LNCaP clone FGC (cell line): ENCODE measurements at places on chromosomes 3 and 15.

DNA sequence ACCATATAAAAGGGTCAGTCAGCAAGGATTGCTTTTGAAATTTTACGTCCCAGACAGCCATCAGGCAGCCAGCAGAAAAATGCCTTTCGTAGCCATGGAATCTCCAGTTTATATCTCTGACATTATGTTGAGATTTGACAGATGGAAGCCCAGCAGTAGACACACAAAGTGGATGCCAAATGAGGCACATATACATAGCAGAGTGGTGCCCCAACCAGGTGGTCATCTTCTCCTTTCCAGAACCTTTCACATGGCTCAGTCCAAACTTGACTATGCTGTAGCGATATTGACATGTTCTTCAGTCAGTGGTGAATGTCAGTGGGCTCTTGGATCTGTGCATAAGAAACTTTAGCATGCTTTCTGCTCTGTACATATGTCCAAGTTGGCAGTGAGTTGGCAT lies 123.3 kb upstream of the GBE1 start:
- no peak for DNase-seq

DNA sequence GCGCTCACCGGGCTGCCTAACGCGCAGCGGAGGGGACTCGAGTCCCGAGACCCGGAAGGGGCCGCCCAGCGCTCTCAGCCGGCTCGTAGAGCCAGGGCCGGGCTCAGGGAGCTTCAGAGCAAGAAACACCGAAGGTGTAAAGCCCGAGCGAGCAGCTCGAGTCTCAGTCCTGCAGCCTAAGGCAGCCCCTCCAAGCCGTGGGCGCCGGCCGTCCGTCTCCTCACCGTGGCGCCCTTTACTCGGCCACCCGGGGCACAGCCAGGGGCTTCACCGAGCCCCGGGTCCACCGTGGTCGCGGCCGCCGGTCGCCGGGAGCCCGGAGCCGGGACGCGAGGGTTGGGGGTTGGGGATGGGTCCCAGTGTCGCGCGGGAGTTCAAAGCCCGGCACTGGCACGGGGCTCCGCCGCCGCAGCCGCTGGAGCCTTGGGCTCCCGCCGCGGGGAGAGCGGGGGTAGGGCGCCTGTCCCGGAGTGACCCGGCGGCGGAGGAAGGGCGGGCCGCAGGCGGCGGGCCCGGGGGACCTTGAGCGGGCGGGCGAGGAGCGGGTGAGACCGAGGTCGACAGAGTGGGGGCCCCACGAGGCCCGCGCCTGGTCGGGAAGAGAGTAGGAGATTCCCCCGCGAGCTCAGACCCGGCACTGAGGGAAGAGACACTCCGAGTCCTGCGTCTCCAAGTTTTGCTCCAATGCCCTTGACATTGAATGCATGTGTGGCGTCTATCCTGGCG lies 26.9 kb upstream of the THRB start:
- no peak for DNase-seq

DNA sequence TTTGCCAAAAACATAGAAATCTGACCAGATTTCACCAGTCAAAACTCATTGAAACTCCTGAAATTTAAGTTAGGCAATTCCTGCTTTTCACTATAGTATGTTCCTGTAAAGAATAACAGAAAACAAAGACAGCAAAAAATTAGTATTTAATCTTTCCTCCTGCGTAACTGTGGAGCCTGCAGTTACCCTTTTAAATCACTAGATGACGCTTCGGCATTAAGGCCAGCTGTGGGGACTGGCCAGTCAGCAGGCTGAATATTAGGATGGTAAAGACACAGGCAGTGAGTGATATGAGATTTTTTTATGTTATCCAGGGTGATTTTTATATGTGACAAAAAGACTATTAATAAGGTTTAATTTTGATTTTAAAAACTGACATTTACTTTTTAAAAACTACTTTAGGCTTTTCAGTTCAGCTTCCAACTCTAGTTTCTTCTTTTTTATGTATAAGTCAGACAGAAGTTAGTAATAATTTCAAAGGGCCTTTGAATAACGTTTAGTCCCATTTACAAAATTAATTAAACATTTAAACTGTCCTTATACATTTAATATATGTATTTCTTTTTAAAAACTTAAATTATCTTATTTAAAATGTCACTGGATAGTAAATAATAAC lies 165.1 kb downstream of the PPM1L start:
- DNase-seq = peak; percentile 14

- DNase-seq = peak; percentile 63
Measured at GRCh38 chr3:136250903-136251460, 842 bp downstream of the PCCB start.

DNA sequence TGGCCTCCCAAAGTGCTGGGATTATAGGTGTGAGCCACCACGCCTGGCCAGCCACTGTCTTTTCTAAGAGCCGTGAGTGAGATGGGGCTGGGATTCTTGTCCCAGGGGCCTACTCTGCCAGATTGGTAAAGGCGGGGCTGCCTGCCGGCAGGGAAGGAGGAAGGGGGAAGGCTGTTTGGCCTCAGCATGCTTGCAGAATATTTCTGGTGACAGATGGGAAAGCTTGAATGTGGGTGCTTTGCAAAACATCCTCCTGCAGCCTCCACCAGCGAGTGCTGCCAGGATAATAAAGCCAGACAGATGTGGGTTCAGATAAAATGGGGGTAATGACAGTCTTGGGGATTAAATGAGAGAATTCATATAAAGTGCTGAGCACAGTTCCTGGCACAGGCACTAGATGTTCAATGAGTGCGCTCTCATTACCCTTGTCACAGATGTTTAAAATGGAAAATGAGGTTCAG lies 19.8 kb upstream of the ACOX2 start:
- no peak for DNase-seq

DNA sequence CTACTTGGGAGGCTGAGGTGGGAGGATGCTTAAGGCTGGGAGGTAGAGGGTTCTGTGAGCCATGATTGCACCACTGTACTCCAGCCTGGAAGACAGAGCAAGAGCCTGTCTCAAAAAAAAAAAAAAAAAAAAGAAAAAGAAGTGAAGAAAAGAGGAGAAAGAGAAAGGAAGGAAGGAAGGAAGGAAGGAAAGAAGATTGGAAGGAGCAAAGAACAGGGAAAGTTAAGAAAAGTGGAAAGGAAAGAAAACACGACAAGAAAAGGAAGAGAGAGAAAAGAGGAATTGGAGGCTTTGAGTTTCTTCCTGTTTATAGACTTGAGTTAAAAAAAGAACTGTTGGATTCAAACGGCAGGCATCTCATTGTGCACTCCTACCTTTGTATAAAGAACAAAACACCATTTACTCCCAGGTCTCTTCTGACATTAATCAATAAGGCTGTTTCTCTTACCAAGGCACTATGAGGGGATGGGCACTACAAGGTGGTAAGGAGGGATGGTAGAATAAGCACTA lies 73.5 kb downstream of the EDEM1 start:
- DNase-seq = no peak

DNA sequence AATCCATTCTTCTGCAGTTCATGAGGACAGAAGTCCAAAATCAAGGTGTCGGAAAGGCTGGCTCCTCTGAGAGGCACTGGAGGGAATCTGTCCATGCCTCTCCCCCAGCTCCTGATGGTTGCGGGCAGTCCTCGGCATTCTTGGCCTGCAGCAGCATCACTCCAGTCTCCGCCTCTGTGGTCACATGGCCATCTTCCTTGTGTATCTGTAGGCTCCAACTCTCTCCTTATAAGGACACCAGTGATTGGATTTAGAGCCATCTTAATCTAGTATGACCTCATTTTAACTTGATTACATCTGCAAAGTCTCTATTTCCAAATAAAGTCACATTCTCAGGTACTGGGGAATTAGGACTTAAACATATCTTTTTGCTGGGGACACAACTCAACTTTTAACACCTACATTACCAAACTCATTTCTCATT lies 56.0 kb upstream of the FLNB start:
- DNase-seq = peak; percentile 49

DNA sequence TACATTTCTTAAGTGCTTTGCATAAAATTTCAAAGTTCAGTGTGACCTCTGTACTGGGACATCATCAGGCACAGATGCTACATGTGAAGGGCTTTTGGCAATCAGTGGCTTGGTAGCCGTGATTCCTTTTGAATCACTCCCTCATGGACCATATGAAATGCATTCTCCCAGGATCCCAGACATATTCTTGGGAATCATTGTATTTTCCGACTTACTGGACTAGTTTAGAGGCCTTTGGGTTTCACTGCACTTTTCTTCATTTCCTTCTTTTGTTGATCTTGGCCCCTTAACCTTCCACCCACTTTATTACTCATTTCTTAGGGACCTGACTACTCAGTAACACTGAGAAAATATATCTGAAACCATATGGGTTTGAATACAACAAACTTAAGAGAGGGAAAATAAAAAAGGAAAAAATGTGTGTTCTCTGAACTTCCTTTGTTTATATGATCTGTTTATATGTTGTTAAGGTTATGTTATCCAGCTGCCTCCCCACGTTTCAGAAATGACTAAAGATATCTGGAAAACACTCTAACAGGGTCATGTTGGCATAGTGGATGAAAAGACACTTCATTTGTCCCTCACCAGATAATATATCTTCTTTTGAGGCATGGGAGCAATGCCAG lies 35.1 kb downstream of the HMG20A start:
- DNase-seq = no peak

DNA sequence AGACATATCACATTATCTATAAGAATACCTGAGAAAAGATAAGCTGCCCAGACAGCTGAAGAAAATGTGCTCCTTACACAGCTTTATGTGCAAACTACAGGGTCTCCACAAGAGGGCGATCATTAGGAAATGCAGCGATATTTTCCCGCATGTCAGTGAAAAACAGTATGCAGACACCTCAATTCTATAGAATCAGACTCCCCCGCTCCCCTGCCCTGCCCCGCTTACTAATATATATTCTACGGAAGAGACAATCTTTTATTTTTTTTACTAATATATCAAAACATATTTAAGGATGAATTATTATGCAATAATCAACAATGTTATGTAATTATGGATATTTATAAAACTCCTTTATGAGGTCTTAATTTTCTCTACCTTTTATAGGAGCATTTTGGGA lies 681.3 kb downstream of the ROBO1 start:
- DNase-seq = peak; percentile 32

- DNase-seq = no peak
Measured at GRCh38 chr3:151873398-151873797, at the start of gene SUCNR1. Gene SUCNR1, plus strand, starts transcription at chr3:151873643. Its CDS starts 6,250 bp downstream, at chr3:151879893.

DNA sequence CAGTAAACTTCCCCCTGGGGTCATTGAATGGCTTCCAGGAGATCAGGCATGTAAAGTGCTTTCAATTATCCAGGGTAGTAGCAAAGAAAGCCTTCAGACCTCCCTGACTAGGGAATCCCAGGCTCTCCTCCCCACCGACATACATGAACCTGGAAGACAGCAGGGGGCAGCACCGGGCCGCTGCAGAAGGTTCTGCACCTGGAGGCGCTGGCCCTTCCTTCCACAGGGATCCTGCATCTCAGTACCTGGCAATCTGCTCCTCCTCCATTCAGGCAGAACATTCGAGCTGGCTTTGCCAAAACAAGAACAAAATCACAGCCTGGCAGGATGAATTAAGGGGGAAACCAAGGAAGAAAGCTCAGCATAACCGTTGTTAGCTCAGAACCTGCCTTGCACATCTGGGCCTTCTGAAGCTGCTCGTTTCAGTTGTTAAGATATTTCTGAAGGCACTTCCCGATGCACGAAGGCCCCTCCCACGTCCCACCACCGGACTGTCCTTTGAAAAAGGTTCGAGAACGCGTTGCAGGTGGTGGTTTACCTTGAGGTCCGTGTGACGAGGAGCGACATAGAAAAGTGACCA lies 237.7 kb downstream of the SLCO3A1 start:
- peak; percentile 18 for DNase-seq

DNA sequence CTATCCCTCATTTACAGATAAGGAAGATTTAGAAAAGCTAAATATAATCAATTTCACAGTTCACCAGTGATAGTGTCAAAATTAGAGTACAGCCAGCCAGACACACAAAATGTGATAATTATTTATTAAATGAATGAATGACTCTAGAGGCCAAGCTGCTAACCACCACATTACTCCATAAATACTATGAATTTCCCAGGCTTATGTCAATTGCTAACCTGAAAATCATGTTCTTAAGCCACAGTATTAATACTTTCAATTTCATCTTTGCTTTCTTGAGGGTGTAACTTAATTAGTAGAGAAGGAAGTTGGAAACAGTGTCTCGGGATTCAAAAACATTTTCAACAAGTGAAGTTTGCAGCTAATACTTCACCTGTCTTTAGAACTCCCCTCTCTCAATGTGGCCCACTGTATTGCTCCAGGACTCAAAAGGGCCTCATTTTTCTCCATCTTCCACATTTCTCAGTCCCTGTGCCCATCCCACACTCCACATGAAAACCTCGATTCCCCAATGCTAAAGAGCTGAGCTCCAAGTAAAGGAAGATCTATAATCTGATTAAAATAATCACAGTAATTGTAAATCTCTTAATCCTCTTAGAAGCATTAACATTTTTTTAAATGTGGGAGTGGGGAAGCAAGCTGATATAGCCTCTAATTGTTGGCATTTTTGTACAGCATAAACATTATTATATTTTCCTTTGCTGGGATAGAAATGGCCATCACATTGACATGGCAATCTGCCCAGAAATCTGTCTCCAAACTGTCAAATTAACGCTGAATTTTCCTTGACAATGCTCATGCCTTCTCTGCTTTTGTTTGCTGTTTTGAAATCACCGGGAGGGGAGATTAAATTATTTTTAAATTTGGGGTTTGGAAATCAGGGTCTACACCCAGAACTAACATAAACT lies 765.1 kb downstream of the ROBO1 start:
- no peak for DNase-seq

DNA sequence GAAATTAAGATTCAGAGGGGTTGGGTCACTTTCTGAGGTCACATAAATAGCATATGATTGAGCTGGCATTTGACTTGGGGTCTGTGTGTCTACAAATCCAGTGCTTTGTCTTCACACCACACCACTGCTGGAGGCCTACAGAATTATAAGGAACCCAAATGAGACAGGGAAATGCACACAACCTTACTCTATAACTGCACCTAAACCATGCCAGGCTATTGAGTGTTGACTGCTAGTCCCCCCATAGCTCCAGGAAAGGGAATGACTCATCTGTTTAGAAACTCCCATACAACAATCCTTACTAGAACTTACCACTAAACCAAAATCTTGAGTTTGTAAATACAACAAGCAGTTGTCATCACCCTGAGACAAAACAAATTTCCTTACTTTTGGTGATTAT lies 16.9 kb upstream of the TSC22D2 start:
- DNase-seq = no peak

- DNase-seq = no peak
Measured at GRCh38 chr15:88908697-88909621, 4.2 kb downstream of the MFGE8 start.

- DNase-seq = no peak
Measured at GRCh38 chr15:48695088-48695826, 49.7 kb upstream of the FBN1 start.

GRCh38 chr3:8777978-8778267 lies 8.5 kb upstream of the OXTR start:
- DNase-seq = no peak

- no peak for DNase-seq
Measured at GRCh38 chr3:116524453-116525210, 79.3 kb upstream of the LSAMP start.

DNA sequence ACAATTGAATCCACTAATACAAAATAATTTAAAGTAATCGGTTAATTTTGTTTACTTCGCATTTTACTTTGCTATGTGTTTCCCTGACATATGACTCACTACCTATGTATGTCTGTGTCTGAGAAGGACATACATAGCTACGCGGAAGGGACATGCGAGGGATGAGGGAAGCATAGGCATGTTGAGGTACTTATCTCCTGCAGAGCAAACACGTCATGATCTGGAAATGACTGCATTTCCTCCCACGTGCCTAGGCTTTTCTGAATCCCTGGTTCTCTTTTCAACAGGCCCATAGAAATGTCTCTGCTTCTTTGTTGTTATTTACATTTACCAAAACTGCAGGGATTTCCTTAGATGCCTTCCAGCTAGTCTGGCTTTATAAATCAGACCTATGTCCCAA lies 27.5 kb downstream of the ALCAM start:
- no peak for DNase-seq
